Activated CD4-positive, alpha-beta memory T cell treated with anti-CD3 and anti-CD28 coated beads for 36 hours (primary cell): ENCODE measurements at places on chromosomes 5 and 9. TPM values are rescaled to one million over a fixed set of nuclear protein-coding genes. Genes with fewer than 3 reads are reported as not detected.

BAAT gene
- total RNA-seq, result not detected

KCNT1 gene
- not detected for total RNA-seq

RNF224 gene
- total RNA-seq, result not detected

PCDHB12 gene
- not detected for total RNA-seq

SV2C gene
- 0.10 TPM for total RNA-seq

SLC25A2 gene
- 0.19 TPM for total RNA-seq

STPG3 gene
- total RNA-seq, result not detected

LAMC3 gene
- 0.34 TPM for total RNA-seq

CD274 gene
- total RNA-seq, result 32.4 TPM

THBS4 gene
- 1.8 TPM for total RNA-seq

TAF1L gene
- total RNA-seq, result not detected

FUT7 gene
- total RNA-seq, result 1.3 TPM

FRMPD1 gene
- total RNA-seq, result not detected

SERF1B gene
- 26.0 TPM for total RNA-seq

GMCL2 gene
- total RNA-seq, result not detected

PCDHA9 gene
- not detected for total RNA-seq

PCDHB4 gene
- total RNA-seq, result not detected

C8G gene
- 0.90 TPM for total RNA-seq

NHP2 gene
- total RNA-seq, result 246 TPM

TLN1 gene
- 285 TPM for total RNA-seq

HIGD2A gene
- 112 TPM for total RNA-seq

SYK gene
- total RNA-seq, result not detected

PRR16 gene
- total RNA-seq, result not detected

CDHR2 gene
- 0.36 TPM for total RNA-seq

LCP2 gene
- 212 TPM for total RNA-seq

OR1J1 gene
- not detected for total RNA-seq

GABRG2 gene
- not detected for total RNA-seq

STK32A gene
- not detected for total RNA-seq
